Large intestine (tissue), 12 donors: ENCODE measurements at places on chromosomes 2 and 18.

DNA sequence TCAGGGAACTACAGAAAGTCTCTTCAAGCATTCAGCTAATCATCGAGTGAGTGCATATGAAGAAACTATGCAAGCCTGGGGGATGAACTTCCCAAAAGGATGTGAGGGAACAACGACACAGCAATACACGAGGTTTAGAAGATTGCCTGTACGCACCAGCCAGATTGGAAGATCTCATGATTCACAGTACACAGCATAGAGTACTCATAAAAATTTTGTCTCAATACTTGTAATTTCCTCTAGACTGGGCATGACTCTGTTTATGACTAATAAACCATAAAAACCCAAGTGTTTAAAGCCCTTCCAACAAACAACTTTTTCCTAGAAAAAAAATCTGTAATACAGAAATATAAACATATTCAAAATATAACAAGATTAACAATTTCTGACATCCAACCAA, 279.7 kb downstream of the KCNJ3 start:
- DNase-seq: no peak

- DNase-seq: no peak
Measured at GRCh38 chr18:48576457-48576771, 37.6 kb downstream of the CTIF start.

- DNase-seq: peak; percentile 11
Measured at GRCh38 chr2:28895189-28895893, 874 bp downstream of the WDR43 start.

DNA sequence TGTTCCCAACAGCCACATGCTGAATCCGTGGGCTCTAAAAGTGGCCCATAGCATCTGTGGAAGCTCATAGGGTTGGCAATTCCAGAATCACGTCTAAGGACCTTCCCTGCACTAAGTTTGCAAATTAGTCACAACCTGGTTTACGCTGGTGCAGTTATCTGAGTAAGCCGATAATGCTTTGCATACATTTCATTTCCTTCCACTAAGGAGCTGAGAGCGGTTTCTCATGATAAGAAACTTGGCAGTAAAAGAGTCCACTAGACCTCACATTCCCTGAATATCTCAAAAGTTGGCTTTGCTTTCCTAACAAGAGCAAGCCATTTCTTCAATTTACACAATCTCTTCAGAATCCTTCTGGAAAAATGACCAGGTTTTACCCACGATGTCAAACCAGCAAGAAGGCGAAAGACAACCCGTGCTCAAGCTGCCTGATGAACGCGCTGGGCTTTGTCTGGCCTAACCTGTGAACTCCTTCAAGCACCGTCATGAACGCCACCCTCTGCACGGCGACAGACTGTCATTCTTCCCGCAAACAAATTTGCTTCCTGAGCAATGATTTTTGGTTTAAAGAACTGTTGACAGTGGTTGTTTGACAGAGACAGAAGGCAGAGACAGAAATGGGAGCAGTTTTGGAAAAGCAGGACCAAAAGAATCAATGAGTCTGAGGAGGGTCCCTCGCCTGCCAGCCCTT, 73.0 kb upstream of the COPS8 start:
- peak; percentile 29 for DNase-seq

DNA sequence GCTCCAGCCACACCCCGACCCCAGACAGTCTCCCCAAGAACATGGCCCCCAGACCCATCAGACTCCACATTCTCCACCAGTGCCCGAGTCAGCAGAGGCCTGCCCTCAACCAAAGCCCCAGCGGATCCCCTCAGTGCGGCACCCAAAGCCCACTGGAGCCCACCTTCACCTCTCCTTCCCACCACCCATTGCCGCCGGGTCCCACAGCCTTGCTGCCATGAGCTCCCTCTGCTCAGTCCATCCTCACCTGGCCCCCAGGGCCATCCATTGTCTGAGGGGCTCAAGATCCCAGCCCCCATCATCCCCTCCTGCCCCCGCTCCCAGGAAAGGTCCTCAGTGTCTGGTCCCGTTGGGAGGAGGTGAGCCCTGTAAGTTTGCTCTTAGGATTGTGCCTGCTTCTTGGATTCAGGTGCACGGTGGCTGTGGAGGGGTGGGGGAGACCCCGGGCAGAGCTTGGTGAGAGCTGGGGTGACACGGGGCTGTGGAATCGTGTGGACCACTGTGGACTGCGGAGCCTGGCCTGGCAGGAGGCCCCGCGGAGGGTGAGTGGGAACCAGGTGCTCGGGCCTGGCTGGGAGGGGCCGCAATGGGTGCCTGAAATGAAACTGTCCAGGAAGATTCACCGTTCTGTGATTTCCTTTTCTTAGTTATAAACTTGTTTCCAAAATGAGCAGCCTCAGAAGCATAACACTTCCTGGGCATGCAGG, 32.7 kb upstream of the GPC1 start:
- DNase-seq: no peak

- peak; percentile 98 for DNase-seq
Measured at GRCh38 chr2:54904836-54905235, 145.4 kb downstream of the RTN4 start.

- no peak for DNase-seq
Measured at GRCh38 chr18:49582579-49582978, 20.7 kb downstream of the LIPG start.

DNA sequence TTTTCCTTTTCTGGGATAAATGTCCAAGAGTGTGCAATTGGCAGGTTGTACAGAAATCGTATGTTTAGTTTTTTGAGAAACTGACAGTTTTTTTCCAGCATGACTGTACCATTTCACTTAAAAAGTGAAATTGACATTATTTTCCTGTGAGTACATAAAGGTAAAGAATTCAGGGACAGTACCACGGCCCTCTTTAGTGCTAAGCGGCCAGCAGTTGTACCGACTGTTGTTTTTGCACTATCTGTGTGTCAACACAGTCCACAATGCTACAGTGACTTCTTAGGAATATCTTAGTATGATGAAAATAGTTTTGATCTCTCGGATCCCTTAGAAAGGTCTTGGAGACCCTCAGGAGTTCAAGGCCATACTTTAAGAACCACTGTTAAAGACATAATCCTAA, 2.6 kb downstream of the LIMS1 start:
- no peak for DNase-seq

DNA sequence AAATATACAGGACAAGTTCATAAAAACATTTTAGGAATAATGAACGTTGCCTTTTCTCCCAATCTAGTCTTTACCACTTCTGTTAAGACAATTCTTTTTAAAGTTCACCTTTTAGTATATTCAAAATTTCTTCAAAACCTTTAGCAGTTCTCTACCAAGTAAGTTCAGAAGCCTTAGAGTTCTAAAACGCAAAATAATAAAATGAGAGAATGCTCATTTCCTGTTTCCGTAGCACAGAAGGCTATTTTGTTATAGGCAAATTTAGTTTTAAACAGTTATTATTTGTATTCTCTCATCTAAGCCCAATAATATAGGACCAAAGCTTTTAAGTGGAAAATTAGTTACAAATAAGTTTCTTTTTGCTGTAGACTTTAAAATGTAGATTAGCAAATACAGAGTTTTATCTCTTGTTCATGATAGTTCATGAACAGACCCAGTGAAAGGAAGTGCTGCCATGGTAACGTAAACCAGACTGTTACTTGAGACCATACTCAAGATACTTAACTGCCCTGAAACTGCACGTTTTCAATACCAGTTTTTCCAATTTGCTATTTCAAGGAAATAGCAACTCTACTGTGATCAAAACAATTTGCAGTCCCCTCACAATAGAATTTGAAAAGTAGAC, 173.1 kb upstream of the STON1 start:
- DNase-seq: no peak

GRCh38 chr2:240319221-240319854, 116.1 kb upstream of the GPC1 start:
- DNase-seq: no peak

DNA sequence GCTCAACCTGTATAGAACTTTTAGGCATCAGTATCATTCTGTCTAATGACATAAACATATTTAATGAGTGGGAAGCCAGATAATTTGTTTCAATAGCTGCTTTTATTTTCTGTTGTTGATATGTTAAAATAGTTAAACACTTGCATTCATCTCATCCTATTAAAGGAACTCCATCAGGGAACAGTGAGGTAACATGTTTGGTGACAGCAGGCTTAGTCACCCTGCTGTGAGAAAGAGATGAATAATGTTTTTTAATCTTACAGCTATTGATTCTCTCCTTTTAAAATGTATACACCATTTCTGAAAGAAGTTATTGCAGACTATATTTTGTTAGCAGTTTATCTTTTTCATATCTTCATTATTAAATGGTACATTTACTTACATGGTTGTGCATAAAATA, 123.3 kb upstream of the CWC22 start:
- DNase-seq: no peak

DNA sequence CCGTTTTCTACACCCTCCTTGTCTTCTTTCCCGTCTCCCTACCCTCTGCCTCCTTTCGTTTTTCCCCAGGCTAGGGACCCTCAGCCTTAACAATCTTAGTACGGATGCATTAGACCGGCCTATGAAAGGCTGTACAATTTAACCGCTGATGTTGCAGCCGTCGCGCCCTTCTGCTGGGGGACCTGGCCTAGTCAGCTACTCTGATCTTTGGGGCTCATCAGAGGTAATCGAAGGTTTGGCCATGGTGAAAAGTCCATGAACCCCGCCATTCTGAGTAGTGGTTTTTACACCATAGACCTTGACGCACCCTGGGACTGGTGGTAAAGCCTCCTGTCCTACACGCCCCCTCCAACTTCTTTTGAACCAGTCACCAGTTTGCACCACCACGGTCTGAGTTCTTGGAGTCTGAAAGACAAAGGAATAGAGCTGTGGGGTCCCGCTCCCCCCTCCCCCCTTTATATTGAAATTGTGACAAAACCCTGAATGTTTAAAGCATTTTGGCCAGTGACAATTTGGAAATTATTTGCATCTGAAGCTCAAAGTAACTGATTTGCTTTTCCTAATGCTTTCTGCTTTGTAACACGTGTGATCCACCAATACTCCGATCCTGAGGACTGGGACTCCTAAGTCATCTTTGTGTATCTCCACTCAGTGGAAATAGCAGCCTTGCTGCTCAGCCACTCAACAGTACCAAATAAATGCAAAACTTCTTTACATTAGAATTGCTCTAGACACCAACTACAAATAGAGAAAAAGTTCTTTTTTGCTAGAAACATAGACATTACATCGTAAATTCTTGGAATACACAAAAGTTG, 642 bp upstream of the SRSF7 start:
- DNase-seq: no peak

DNA sequence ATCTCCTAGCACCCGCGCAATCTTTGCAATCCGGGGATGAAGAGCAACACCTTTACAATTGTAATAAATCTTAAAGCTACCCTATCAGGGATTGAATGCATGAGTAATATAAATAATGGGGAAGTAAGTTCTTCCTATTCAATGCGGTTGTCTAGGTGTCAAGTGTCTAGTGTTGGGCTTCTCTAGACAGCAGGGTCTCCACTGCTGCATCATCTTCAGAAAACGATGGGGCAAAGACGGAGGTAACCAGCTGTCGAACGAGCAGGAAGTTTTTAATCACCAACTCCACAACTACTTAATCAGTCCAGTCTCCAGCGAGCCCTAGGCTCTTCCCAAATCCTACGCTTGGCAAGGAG, 573 bp downstream of the STAM2 start:
- DNase-seq: no peak

DNA sequence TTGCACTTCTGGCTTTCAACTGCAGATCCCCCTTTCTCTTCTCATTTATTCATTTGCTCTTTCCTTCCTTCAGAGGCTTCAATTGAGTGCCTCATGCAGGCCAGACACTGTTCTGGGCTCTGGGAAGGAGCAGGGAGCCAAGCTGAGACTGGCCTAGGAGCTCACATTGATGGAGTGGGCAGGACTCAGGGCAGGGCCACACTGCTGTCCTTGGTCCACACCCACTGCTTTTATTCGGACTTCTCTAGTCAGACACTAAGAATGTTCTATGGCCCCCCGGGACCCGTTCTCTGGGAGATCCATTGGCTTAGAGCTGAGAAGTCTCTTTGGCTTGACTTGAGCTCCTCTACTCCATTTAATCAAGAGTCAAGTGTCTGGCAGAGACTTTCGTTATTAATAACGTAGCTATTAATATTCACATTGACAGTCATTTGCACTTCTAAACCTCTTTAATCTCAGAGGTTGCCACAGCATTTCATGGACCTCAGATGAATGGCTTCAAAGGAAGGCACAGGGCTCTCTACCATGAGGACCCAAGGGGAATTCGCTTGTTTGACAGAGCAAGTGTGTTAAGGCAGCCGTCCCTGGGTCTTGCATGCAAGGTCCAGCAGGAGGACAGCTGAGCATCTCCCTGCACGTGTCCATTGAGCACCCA, 20.1 kb downstream of the SH3RF3 start:
- no peak for DNase-seq

GRCh38 chr2:228590681-228591080, 409.2 kb upstream of the SPHKAP start:
- no peak for DNase-seq

- no peak for DNase-seq
Measured at GRCh38 chr2:220555961-220556630, 928.7 kb downstream of the SLC4A3 start.

GRCh38 chr2:240917684-240918257, 11.6 kb downstream of the CROCC2 start:
- DNase-seq: no peak

- no peak for DNase-seq
Measured at GRCh38 chr2:7165736-7166135, 248.5 kb downstream of the RNF144A start.

DNA sequence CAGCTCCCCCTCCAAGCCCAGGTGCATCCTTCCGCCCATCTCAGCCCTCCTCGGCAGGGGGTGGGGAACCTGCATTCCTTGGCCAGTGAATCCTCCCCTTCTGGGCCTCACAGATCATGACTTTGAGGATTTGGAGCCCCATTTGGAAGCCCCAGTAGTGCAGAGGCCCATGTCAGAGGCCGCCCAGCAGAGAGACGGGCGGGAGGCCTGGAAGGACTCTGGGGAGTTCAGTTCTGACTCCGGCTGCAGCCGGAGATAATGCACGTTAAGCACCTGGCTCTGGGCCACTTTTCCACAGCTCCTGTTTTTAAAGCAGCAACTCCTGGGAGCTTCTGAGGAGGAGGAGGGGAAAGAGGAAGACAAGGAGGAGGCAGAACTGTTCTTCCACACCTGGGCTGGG, 14.9 kb downstream of the ATOH8 start:
- DNase-seq: no peak
